HFFc6 (cell line): ENCODE measurements at places on chromosomes 13 and 19. TPM values are rescaled to one million over a fixed set of nuclear protein-coding genes. Genes with fewer than 3 reads are reported as not detected.

GRCh38 chr13:79722885-79723445 is 242.0 kb downstream of the NDFIP2 start:
- no peak overlapping the region for H3K27ac ChIP-seq
- H3K4me1 ChIP-seq: no peaks in the 10 kb centered on the region
- no peak for DNase-seq
- no peaks in the 10 kb centered on the region for H3K36me3 ChIP-seq
- 0 out of 2 replicates have a peak, but pooled peaks cover 2% of the 10 kb centered on the region for H3K27me3 ChIP-seq

DNA sequence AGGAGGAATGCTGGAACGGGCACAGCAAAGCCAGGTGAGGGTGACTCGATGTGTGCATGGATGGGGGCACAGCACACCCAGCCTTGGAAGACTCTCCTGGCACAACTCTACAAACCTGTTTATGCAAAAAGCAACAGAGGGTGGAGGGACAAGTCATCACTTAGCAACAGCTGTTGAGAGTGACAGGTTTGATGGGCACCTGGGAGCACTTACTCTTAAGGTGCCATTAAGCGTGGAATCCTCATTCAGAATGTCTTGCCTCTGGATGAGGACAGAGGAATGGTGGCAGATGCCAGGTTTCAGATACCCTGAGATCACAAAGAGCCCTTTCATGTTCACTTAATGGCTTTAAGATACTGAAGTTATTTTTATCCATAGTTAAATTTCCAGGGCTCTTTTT is 97.0 kb downstream of the DCT start:
- H3K27ac ChIP-seq: no peak overlapping the region
- no peaks in the 10 kb centered on the region for H3K36me3 ChIP-seq
- H3K4me3 ChIP-seq: no peak overlapping the region
- no peak for DNase-seq
- peaks cover 8% of the 10 kb centered on the region for H3K27me3 ChIP-seq

The MAB21L1 gene
- 41.1 to 45.6 TPM (median 45.3 TPM) in 3 replicates for total RNA-seq

The SRRM5 gene
- 0.10 and 0.17 TPM in 2 replicates for total RNA-seq

The CATSPERD gene
- total RNA-seq: not detected in 3 replicates

The VMAC gene
- 1.9 to 2.0 TPM (median 2.0 TPM) in 3 replicates for total RNA-seq
